Posterior vena cava (tissue), 2 donors: ENCODE measurements at places on chromosomes 2 and 18. TPM values are rescaled to one million over a fixed set of nuclear protein-coding genes. Genes with fewer than 3 reads are reported as not detected.

DNA sequence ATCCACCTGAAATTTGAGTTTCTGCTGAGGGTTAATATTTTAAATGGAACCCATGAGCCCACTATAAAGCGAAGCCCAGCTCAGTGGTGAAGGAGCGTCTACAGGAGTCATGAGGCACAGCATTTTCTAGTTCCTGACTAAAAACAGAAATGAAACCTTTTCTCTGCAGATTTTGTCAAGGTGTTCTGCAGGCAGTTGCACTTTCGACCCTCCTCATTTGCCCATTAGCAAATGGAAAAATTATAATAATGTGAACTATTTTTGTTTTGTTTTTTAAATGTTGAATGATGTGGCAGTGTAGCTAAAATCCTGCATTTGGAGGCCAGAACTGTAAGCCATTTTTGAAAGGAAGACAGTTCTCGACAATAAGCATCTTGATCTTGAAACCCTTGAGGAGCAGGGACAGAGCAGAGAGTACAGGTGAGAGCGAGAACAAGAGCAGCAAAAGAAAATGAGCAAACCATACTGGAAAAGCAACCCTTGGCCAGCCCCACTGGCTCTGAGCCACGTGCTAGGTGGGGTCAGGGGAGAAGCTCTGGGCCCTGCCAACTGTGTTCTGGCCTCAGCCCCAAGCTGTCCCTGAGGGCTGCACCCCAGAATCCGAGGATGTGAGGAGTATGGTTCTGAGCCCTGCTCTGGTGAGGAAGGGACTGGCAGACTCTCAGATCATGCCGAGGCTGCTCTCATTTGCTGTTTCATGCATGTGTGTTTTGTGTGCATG, 26.4 kb upstream of the COPS8 start:
- no peak for DNase-seq

- no peak for DNase-seq
Observed at GRCh38 chr2:11896386-11896785, 150.0 kb downstream of the LPIN1 start.

GRCh38 chr2:69060938-69061501, 48.0 kb downstream of the ANTXR1 start:
- no peak for DNase-seq

GRCh38 chr2:218436992-218437391, 18.1 kb downstream of the VIL1 start:
- peak; percentile 59 for DNase-seq

DNA sequence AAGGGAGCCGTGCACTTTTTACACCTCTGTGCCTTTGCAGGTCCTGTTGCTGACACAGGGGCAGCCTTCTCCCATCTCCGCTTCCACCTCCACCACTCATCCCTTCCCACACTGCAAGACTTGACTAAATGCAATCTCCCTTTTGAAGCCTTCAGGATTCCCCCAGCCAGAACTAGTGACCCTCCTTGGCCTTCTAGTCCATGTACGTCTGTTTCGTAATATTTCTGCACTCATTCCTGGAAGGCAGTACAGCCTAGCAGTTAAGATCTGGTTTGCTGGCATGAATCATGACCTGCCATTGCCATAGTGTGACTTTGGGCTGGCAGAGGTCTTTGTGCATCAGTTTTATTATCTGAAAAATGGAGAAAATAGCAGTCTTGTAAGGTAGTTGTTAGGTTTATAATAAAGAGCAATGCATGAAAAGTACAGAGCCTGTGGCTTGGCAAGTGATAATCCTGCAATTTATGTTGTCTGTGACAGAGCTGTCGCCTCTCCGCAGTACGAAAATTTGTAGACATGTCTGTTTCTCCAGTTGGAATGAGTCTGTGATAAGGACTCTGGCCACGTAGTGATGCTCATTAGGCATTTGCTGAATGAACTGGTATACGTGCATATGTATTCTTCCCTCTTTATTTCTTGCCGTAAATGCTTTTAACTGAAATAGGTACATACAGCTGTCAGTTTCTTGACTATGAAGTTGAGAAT, 36.7 kb downstream of the NCK2 start:
- DNase-seq, result no peak

GRCh38 chr2:33321236-33321771, 155.1 kb upstream of the RASGRP3 start:
- DNase-seq, result no peak

- DNase-seq, result no peak
Observed at GRCh38 chr2:10678225-10678624, 11.6 kb downstream of the NOL10 start.

DNA sequence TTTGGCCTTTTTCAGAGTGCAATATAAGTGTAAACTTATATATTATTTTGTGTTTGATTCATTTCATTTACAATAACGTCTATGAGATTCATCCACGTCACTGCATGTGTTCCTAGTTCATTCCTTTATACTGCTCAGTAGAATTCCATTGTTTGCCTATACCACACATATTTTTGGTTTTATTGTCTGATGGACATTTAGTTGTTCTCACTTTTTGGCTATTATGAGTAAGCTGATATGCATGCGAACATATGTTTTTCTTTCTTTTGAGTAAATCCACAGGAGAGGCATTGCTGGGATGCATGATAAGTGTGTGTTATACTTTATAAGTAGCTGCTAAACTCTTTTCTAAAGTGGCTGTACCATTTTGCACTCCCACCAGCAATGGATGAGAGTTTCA, 314.8 kb upstream of the HS6ST1 start:
- no peak for DNase-seq

GRCh38 chr2:78890935-78891334, 134.6 kb upstream of the REG3G start:
- DNase-seq, result no peak

DNA sequence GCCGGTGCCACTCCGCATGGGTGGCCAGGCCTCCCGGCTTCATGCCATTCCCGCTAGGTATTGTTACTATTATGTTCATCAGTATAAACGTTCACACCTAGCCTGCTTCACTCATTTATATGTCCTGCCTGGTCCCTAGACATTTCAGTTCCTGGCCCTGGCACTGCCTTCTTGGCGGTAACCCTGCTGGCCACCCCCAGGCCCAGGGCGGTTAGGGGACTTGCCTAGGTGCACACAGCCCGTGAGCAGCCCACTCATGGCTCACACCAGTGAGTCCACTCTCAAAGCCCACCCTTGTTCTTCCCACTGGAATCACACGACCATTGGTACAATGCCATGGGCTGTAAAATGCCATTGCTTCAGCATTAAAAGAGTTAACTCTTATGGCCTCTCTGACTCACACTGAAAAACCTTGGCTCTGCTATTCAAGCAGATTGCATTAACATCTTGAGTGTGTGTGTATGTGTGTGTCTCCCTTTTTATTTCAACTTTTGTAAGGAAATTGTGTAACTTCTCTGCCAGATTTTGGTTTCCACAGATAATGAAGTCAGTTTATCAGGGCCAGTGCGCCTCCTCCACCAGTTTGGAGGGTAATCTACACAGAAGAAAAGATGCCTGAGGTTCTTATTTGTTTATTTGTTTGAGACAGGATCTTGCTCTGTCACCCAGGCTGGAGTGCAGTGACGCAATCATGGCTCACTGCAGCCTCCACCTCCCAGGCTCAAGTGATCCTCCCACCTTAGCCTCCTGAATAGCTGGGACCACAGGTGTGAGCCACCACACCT, 74.2 kb downstream of the RAB31 start:
- no peak for DNase-seq

DNA sequence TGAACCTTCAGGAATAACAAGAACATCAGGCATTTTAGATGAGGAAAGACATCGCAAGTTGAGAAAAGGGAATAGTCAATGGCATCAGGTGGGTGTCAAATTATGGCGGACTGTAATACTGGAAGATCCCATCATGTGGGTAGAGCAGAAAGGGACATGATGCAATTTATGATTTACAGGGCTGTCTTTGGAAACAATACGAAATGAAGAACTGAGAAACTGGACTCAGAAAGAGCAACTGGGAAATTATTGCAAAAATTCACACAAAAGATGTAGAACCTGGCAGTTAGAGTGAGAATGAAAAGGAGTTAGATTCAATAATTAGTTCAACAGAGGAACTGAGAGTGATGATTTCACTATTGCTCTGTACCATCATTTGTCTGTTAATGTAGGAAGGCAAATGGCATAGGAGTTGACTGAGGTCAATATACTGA, 1635.0 kb upstream of the ACVR2A start:
- no peak for DNase-seq

DNA sequence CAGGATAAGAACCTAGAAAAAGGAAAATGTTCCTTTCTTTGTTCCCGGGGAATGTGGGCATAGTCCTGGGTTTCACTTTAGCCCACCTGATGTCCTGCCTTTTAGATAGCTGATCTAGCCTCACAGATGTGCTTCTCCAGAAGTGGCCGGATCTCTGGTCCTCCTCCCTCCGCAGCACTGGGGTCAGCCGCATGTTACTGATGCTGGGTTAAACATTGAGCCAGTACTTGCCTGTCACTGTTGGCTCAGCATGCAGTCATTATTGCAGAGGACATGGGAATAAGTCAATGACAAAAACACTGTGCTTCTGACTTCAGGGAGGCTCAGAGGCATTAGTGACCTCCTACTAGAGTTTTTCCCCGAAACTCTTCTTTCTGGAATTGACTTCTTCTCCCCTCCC, 27.6 kb downstream of the NCK2 start:
- DNase-seq, result no peak

DNA sequence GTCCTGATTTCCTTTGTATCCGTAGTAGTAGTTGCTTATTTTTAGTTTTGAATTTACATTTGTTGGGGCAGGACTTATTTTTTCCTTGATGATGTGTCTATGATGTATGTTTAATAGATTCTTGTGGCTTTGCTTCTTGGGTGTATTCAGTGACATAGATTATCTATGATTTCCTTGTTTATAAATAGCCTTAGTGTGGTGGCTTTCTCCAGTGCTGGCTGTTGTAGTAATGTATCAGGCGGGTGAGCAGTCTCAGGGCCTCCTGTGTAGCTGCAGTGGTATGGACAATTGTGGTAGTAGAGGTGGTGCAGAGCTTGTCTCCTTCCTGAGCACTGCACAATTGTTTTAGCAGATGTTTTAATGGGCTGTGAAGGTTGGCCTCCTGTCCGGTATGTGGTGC, 60.5 kb downstream of the SMCHD1 start:
- DNase-seq, result no peak

DNA sequence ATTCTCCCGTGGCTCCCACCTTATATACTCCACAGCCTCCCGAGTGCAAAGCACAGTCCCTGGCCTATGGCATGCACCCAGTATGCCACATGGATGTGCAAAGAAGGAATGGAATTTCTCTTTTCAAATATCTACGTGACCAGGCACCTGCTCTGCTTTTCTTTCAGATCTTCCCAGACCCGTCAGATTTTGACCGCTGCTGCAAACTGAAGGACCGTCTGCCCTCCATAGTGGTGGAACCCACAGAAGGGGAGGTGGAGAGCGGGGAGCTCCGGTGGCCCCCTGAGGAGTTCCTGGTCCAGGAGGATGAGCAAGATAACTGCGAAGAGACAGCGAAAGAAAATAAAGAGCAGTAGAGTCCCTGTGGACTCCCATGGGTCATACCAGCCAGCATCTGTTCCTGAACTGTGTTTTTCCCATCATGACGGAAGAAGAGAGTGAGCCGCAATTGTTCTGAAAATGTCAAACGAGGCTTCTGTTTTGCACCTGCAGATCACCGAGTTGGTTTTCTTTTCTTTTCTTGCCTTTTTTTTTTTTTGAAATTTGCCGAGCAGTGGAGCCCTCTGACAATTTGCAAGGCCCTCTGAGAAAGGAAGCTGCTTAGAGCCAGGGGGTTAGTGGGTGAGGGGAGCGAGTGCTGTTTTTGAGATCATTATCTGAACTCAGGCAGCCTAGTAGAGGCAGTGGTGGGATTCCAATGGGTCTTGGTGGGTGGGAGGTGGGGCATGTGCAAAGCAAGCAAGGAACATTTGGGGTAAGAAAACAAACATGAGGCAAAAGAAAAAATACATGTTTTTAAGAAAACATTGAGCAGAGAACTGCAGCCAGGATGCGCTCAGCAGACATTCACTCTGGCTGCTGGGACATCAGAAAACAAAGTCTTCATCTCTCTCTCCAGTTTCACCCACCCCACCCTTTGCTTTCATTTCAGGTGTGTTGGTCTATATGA, 26.2 kb downstream of the LBH start:
- DNase-seq, result no peak

GRCh38 chr2:40886655-40887054, 434.8 kb upstream of the SLC8A1 start:
- DNase-seq, result no peak

DNA sequence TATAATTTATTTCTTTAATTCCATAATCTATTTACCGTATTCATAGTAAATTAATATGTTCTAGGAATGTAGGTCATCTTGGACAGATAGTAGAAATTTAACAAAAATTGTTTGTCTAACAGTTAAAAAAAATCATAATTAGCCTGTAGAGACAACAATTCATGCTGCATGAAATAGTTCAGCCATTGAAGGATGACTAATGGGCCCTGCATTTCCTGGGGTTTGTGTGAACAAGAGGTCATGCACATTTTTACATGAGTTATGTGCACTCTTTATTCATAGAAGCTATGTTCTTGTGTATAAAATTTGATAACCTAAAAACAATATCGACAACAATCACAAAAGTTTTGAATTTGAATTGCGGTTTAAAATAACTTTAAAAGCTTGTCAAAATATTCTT, 1663.6 kb downstream of the SUCLG1 start:
- DNase-seq, result no peak

- peak; percentile 86 for DNase-seq
Observed at GRCh38 chr2:181457741-181458425, 697 bp downstream of the ITGA4 start.

DNA sequence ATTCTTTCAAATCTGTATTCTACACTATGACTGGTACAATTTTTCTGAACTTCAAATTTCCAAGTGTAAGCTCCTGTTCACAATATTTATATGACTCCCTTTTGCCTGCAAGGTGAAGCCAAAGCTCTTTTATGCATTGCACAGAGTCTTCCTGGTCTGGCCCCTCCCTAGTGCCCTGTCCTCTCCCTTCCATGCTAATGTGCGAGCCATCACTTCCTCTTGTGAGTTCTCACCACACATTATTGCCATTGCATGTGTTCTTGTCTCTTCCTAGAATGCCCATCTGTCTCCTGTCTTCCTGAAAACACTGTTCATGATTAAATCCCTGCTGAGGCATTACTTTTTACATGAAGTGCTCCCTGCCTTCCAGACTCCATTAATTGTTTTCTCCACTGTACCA, 169.9 kb downstream of the MC4R start:
- DNase-seq, result no peak

The ARMC9 gene
- total RNA-seq, result 31.6 TPM

The MALL gene
- 38.8 TPM for total RNA-seq

The AGXT gene
- total RNA-seq, result not detected

The DSG4 gene
- total RNA-seq, result not detected

The FAM110C gene
- total RNA-seq, result 2.5 TPM
